ENCODE measurements at places on chromosomes 6 and 20.

- no peak for DNase-seq
These were observed 10.5 kb downstream of the STMN3 start for GRCh38 chr20:63642527-63643247.

DNA sequence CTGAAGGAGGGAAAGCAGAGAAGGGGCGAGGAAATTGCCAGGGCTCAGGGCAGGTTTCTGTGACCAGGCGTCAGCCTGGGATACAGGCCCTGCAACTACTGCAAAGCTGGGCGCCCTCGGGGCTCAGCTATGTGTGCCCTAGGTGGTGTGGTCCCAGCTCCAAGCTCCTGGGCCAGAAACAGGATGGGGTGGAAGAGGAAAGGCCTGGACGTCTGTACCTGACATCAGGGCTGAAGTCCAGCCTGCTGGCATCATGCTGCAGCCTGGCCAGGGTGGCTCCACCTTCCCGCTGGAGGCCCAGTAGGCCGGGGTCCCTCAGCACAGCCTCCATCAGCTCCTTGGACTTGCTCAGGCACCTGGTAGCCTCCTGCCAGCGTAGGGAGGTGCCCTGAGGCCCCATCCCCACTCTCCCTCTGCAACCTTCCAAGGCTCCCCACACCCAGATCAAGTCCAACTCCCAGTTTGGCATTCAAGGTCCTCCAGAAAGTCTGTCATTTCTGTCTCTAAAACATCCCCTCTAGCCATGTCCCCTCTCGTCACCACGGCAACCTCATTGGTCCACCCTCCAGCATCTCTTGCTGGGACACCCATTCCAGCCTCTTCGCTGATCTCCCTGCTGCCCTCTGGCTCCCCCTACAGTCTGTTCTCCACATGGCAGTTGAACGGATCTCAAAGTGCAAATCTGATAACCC is 38.2 kb downstream of the KIAA1755 start:
- peak; percentile 73 for DNase-seq

DNA sequence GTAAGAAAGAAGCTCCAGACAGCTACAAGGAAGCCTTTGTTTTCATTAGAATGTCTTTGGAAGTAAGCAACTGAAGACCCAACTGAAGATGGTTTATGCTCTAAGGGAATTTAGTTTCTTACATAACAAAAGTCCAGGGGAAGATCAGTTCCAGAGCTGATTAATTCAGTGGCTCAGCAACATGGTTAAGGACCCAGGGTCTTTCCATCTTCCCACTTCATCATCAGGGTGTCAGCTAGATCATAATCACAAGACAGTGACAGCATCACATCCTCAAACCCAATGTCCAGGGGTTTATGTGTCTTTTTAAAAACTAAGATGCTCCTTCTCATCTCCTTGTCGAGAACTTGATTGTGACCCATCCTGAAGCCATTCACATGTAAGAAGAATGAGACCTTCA is 119.7 kb upstream of the PRDM1 start:
- no peak for DNase-seq

DNA sequence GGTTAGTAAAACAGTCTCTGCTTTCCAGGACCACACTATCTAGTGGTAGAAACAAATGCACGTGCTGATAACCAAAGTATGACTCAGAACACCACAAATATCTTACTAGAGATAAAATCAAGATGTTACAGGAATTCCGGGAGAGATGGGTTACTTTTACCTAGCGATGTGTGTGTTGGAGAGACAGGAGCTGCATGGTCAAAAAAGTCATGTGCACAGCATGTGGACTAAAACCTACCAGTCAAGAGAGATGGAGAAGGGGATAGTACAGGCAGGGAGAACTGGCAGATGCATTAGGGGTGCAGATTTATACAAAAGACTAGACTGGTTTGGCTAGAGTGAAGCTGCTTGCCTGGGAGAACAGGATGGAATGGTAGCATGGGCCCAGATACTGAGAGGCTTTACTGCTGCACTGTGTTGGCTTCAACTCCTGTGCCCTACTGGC is 75.3 kb upstream of the MRAP2 start:
- DNase-seq = no peak

- no peak for DNase-seq
These were observed 262.8 kb upstream of the TAB2 start for GRCh38 chr6:149054559-149055194.

- DNase-seq = no peak
These were observed 32.2 kb upstream of the VGLL2 start for GRCh38 chr6:117233145-117233544.

DNA sequence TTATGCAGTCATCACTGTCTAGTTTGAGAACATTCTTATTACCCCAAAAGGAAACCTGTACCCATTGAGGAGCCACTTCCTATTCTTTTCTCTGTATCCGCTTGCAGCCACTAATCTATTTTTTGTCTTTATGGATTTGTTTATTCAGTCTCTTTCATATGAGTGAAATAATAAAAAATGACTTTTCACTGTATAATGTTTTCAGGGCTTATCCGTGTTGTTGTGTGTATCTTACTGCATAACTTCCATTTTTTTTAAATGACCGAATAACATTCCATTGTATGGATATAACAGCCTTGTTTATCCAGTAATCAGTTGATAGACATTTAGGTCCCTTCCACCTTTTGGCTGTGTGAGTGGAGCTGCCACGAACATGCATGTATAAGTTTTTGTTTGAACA is 86.6 kb downstream of the ZFAND3 start:
- DNase-seq = no peak

GRCh38 chr6:159130846-159131245 is 38.4 kb upstream of the FNDC1 start:
- no peak for DNase-seq

DNA sequence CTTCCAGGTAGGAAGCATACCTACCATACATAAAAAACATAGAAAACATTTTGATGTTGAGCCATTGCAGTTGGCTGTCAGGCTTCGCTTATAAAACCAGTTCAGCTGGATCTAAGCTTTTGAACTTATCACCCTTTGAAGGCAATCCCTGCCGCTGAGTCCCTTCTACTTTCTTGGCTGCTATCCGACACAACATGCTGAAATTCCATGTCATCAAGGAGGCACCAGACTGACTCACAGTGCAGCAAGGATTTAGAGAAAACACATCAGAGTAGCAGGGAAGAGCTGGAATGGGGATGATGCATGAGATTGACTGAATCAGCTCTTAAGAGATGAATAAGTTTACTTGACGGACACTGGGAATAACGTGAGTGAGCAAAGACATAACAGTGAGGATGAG is 135.0 kb upstream of the MAN1A1 start:
- no peak for DNase-seq

DNA sequence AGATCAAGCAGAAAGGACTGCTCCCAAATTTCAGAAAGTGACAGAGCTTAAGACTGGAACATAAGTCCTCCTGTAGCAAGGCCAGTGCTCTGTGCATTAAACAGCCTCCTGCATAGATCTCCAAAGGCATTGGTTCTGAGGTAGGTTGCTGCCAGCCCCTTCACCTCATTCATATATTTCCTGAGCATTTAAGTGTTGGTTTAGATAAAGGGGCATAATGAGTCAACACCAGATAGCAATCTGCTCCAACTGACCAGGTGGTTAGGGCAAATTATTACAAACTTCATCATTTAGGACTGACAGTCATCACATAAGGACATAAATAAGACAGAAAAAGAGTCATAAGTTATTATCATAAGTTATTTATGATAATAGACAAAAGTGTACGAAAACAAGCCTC is 10.7 kb downstream of the PTPRK start:
- no peak for DNase-seq

- no peak for DNase-seq
These were observed 33.5 kb upstream of the MCM9 start for GRCh38 chr6:118968416-118968815.

DNA sequence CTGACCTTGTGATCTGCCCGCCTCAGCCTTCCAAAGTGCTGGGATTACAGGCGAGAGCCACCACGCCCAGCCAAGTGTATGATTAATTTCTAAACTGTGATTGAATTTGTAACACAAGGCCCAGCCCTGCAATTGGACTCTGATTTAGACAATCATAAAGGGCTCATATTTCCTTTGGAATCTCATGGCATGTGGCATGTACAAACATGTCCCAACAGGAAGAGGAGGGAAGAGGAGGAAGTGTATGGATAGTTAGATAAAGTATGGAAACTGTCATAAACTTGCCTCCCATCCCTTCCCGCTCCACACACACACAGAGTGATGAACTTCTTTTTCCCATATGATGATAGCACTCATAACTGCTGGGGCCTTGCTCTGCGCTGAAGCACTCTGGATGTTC is 27.2 kb upstream of the QKI start:
- DNase-seq = no peak

DNA sequence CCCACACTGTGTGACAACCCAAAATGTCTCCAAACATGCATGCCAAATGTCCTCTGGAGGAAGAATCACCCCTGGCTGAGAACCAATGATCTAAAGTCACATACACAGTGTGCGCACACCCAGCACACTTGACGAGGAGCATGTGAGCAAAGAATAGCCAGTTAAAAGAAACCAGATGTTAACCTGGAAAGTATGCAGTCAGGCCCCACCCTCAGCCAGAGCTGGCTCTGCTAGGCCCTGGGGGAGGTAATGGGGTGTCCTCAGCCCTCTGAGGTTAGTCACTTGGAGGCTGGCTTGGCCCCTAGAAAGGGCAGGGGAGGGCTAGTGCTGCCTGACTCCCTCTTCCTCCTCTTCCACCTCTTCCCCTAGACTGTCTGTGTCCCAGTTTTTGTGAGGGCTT is 15.2 kb upstream of the GUCA1A start:
- no peak for DNase-seq

- no peak for DNase-seq
These were observed 127.6 kb upstream of the SYNDIG1 start for GRCh38 chr20:24341781-24342180.

DNA sequence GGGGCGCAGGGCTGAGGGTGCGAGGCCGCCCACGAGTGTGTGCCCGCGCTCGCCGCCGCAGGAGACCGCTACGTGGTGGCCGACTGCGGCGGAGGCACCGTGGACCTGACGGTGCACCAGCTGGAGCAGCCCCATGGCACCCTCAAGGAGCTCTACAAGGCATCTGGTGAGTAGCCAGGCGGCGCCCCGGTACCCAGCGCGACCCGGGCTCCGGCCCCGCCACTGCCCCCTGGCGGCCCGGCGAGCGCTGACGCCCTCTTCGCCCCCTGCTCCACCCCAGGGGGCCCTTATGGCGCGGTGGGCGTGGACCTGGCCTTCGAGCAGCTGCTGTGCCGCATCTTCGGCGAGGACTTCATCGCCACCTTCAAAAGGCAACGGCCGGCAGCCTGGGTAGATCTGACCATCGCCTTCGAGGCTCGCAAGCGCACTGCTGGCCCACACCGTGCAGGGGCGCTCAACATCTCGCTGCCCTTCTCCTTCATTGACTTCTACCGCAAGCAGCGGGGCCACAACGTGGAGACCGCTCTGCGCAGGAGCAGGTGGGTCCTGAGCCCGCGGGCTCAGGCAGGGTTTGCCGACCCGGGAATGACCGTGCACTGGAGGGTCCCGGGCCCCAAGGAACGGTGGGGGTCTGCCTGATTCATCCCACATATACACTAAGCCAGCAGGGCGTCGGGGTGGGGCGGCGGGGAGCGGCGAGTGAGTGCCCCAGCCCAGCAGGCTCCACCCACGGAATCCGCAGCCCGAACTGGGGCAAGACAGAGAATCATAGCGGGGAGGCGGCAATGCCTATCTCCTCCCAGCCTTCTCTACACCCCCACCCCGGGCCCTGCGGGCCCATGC is 17.4 kb downstream of the HSPA12B start:
- peak; percentile 64 for DNase-seq

GRCh38 chr6:38805127-38805655 is 90.1 kb downstream of the DNAH8 start:
- DNase-seq = no peak

GRCh38 chr6:1315560-1316386 is 3.9 kb downstream of the FOXQ1 start:
- no peak for DNase-seq

DNA sequence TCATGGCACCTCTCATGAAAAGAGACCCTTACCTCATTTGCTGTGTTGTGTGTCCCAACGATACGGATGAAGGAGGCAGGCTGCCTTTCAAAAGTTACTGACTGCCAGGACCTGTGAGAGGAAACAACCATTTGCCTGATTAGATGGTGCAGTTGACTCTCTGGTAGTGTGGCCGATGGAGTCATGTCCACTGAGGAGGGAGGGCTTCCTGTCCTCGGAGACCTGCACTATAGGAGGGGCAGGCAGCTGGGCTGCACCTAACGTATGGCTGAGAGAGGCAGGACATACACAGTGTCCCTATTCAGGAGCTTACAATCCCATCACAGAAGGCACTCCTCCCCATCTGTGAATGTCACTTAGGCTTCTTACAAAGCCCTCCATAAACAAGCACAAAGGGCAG is 373.0 kb downstream of the ZFAND3 start:
- DNase-seq = no peak

GRCh38 chr20:63009988-63010769 is 3.4 kb upstream of the BHLHE23 start:
- DNase-seq = no peak

- no peak for DNase-seq
These were observed 50.3 kb downstream of the RRBP1 start for GRCh38 chr20:17631576-17632319.

DNA sequence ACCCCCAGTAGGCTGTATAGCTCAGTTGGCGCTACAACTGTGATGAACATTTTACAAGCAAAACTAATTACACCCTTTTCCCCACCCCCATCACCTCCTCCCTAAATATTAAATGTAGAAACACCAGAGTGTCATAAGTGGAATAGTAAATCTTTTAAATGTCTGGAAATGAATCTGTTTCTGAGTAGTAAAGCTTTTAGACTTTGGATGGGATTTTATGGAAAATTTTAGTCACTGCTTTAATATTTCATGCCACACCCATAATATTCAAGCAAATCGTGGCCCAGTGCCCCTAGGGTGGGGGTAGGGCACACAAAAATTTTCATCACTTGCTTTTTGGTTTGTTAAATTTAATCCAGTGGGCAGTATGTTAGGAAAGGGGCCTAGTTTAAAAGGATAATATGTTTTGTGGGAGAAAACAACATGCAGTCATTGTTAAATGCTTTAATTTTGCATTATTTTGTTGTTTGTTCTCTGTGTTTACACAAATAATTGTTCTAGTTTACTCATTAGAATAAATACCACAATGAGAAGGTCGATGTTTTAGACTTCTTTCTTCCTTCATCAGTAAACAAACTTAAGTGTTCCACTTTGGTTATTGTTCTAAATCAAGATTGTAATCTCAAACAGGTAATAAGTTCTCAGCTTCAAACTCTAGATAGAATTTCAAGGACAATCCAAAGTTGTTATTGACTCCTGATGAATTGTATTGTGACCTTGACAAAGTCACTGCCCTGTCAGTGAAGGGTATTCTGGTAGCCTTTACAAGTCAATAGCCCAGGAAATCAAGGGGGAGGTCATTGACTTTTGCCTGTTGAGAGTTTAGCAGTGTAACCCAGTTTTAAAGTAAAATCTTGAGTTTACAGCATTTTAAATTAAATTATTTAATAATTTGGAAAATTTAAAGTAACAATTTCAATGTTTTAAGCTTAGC is 79.2 kb downstream of the CBFA2T2 start:
- DNase-seq = no peak

DNA sequence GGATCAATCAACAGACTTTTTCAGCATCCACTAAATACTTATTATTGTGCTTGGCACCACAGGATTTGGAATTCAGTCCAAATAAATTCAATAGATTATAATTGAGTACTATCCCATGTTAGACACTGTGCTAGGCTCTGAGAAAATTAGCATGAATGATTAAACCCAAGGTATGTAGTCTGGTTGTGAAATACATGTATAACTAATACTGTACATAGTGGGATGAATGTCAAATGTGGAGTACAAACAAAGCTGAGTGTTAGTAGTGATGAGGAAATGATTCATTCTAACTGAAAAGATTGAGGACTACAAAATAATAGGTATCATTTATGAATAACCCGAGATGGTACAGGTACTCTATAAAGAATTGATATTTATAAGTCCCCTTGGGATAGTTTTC is 111.9 kb upstream of the FLRT3 start:
- DNase-seq = no peak

- no peak for DNase-seq
These were observed 282.3 kb downstream of the TBC1D7 start for GRCh38 chr6:13046084-13046483.

Measured in neuronal stem cell (in vitro differentiated cells).